ENCODE measurements at places on chromosomes 3 and 15.

GRCh38 chr3:55675478-55675877 lies 188.4 kb upstream of the WNT5A start:
- no peak for DNase-seq

GRCh38 chr3:111541911-111542483 lies at the start of gene CD96:
Gene CD96 (plus strand): TSS chr3:111542197. CDS start chr3:111542249, 52 bp downstream.
- DNase-seq, result no peak

- no peak for DNase-seq
Measured at GRCh38 chr3:94423578-94423977, 360.7 kb downstream of the NSUN3 start.

GRCh38 chr3:24156466-24156865 lies 211.4 kb downstream of the NR1D2 start:
- DNase-seq, result no peak

DNA sequence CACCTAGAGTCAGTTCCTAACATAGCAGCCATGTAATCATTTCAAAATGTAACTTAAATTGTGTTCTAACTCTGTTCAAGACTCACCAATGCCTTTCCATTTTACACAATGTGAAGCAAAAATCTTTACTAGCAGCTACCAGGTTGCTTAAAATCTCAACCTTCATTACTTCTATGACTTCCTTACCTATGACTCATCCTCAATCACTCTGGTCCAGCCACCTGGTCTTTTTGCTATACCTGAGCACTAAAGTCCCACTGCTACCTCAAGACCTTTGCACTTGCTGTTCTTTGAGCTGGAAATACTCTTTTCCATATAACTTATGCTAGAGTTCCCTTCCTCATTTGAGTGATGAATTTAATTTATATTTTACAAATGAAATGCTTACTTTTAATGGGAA lies 993.2 kb downstream of the NTRK3 start:
- no peak for DNase-seq

GRCh38 chr15:96916750-96917149 lies 586.2 kb downstream of the NR2F2 start:
- no peak for DNase-seq

- no peak for DNase-seq
Measured at GRCh38 chr3:43872901-43873300, 182.2 kb downstream of the ABHD5 start.

- DNase-seq, result no peak
Measured at GRCh38 chr3:18423401-18424212, 1.5 kb downstream of the SATB1 start.
